MG63 (cell line): ENCODE measurements at places on chromosomes 5 and 9. TPM values are rescaled to one million over a fixed set of nuclear protein-coding genes. Genes with fewer than 3 reads are reported as not detected.

CXXC5 gene
- 133 and 193 TPM in 2 replicates for total RNA-seq

TICAM2 gene
- 1.2 and 6.3 TPM in 2 replicates for total RNA-seq

DNAJA1 gene
- total RNA-seq = 152 and 177 TPM in 2 replicates

MYOT gene
- not detected in 2 replicates for total RNA-seq

ZNF618 gene
- total RNA-seq = 3.4 and 3.6 TPM in 2 replicates

PCDHGB3 gene
- total RNA-seq = 0.81 TPM in 1 of 2 replicates, not detected in the other
